Glomerular endothelial cell (primary cell): ENCODE measurements at places on chromosomes 11 and 22. TPM values are rescaled to one million over a fixed set of nuclear protein-coding genes. Genes with fewer than 3 reads are reported as not detected.

Gene GAS2
- total RNA-seq = 0.58 and 0.88 TPM in 2 replicates

GRCh38 chr11:15419696-15420095 lies 305.0 kb downstream of the INSC start:
- no peak for DNase-seq

- no peak for DNase-seq
Observed at GRCh38 chr11:94117871-94118270, 10.8 kb upstream of the PANX1 start.

DNA sequence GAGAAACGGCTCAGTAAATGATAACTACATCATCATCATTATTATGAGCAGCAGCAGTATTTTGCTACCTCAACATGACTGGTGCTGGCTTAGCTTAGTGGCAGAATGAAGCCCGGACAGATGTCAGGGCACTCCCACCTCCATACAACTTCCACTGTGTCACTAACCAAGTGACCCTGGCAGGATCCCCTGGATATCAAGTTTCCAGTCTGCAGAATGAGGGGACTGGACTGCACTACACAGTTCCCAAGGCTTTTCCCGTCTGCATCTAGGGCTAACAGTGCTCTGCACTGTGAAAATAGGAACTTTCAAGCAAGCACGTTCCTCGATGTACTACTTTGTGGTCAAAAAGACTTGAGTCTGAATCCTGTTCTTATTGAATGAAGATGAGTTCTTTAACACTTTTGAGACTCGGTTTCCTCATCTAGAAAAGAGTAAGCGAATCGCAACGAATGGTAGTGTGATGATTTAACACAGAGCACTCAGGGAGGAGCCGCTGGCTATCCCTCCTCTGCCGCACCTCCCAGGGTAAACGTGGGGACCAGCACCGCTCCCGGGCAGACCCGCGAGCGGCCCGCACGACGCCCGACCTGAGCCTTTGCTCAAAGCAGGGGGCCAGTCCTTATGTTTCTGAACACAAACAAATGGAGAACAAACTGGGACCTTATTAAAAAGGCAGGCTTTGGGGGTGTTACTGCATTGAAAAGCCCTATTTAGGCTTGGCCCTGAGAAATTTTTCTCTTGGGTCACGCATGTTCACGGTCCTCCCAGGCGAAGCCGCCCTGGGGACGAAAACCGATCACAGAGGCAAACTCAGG lies 910 bp downstream of the CLTCL1 start:
- DNase-seq = no peak

- no peak for DNase-seq
Observed at GRCh38 chr11:64226507-64227051, 505 bp downstream of the NUDT22 start.

Gene HTR3A
- total RNA-seq = not detected in 2 replicates

Gene MAPK8IP1
- 8.5 and 8.9 TPM in 2 replicates for total RNA-seq

DNA sequence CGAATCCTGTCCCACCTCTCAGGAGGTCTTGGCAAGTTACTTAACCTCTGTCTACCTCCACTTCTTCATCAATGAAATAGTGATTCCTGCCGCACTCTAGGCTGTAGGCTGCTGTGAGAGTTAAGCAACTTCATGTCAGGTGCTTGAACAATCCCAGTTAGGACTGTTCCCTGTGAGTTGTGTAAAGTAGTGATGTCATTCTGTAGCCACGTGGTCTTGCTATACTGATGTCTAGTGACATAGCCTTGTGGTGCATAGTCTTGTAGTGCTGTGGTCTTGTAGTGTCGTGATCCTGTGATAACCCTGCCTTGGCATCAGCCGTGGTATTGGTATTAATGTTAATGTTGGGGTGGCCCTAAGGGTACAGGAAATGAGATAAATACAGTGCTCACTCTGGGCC lies 30.3 kb upstream of the PRR5 start:
- DNase-seq = no peak

Gene CRY2
- 11.2 and 16.0 TPM in 2 replicates for total RNA-seq

Gene SLC22A12
- total RNA-seq = not detected in 2 replicates

DNA sequence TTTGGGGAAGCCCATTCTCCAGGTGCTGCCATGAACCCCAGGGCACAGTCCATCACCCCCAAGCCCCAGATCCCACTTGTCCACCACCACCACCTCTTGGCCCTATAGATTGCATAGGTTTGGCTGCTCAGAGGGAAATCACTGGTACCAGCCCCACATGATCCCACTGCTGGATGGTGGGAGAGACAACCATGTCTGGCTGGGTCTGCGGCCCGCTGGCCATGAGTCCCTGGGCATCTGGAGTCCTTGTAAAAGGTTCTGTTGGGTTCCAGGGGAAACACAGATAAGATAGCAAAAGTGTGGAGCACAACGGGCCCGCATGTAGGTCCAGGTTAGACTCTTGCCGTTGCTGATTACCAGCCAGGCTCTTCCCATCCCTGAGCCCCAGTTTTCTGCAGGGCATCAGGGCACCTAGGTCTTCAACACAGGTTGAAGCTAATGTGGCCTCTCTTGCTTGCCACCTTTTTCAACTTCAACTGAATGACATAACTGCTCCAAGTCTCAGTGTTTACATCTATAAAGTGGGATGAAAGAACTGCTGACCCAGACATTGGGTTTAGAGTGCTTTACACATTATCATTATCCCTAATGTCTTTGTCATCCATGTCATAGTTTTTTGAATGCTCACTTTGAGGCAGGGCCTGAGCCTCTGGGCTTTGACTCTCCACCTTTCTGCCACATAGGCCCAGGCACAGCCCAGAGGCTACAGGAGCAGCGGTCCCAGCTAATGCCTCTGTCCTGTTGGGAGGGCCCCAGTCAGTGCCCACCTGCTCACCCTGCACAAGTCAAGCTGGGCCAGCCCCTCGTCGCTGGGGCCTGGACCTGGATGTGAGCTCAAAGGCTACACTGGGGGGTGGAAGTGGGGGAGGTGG lies 1.0 kb upstream of the TANGO2 start:
- no peak for DNase-seq

DNA sequence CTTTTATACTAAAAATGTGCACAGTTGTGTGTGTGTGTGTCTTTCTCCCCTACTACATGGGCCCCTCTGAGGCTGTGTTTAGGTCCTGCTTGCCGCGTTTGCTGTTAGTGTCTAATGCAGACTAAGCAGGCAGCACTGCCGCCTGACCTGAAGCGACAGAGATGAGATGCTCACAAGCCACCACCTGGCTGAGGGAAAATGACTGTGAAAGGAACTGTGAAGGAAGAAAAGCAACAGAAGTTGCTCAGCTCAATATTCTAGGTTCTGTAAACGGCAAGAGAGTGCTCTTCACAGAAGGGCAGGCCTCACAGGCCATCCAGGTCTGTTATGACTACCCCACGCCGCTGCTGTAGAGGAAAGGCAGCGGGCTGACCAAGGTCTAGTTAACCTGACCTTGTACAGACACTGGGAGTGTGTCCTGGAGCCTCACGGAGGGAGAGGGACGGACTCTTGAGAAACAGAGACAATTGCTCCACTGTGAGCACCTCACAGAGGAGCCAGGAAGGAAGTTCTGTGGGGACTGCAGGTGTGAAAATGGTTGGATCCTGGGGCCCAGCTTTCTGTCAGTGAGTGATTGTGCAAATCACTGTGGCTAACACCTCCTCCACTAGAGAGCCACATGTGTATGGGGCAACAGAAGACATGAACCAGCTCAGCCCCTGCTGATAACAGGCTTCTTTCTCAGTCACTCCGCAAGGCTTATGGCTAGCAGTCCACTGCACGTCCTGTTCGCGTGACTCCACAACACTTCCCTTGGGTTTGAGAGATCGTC lies 31.3 kb upstream of the YPEL1 start:
- no peak for DNase-seq

DNA sequence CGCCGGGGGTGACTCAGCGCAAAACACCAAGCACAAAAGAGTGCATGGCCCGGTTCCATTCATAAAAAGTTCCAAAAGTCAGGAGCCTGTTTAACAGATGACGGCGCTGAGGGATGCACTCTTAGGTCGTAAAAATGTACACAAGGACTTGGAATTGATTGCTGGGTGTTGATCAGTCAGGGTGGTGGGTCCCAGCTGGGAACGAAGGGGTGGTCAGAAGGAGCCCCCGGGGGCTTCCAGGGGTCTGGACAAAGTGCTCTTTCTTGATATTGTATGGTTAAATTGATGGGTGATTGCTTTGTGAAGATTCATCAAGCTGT lies 20.7 kb downstream of the IFITM10 start:
- no peak for DNase-seq

DNA sequence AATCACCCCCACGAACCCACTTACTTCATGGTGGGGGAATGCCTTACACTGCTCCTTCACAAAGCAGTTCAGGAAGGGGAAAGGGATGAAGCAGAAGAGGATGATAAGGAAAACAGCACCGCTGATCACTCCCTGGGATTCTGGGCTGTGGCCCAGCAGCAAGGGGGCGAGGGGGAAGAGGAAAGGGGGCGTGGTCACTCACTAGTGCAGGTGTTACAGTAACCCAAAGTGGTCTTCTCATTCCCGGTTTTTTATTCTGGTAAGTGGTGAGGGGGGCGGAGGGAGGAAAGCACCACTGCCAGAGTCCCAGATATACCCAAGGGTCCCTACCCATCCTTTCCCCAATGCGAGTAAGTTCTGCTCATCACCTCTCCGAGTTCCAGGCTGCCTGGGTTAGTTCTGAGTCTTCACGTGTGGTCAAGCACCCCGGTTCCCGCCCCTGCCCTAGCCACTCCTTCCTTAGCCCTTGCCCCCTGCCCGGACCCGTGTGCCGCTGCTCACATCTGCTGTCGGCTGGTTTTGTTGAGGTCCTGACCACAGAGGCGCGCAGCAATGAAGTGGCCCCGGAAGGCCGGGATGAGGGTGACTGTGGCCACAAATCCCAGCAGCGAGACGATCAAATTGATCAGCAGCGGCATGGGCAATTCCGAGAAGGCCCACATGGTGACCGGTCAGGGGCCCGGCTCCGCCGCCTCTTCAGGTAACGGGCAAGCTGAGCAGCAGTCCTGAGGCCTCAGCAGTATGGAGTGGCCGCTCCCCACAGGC lies 477 bp downstream of the DPAGT1 start:
- no peak for DNase-seq

Gene PATE2
- total RNA-seq = 0.93 TPM in 1 of 2 replicates, not detected in the other

DNA sequence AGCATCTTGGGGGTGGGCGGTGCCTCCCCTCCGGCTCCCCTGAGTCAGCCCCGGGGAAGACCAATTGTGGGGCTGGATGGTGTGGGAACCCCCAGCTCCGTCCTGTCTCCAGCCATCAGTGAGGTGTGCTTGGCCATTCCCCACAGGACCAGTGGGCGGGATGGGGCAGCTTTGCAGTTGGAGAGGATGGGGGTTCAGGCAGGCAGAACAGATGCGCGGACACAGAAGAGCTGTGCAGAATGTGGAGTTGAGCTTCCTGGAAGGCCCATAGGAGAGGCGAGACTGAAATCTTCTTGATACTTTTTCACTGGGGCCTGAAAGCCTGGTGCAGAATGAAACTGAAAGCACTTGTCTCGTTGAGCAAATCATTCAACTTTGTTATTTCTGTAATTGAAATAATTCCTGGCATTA lies 23.8 kb downstream of the PARVB start:
- no peak for DNase-seq

Gene GRM5
- total RNA-seq = 0.05 and 0.47 TPM in 2 replicates

Gene PRG3
- not detected in 2 replicates for total RNA-seq

GRCh38 chr11:129458278-129458677 lies 82.6 kb downstream of the BARX2 start:
- DNase-seq = no peak

Gene WBP2NL
- total RNA-seq = 0.41 and 0.97 TPM in 2 replicates

Gene MYRF
- 6.0 and 10.7 TPM in 2 replicates for total RNA-seq

Gene PATE4
- not detected in 2 replicates for total RNA-seq

DNA sequence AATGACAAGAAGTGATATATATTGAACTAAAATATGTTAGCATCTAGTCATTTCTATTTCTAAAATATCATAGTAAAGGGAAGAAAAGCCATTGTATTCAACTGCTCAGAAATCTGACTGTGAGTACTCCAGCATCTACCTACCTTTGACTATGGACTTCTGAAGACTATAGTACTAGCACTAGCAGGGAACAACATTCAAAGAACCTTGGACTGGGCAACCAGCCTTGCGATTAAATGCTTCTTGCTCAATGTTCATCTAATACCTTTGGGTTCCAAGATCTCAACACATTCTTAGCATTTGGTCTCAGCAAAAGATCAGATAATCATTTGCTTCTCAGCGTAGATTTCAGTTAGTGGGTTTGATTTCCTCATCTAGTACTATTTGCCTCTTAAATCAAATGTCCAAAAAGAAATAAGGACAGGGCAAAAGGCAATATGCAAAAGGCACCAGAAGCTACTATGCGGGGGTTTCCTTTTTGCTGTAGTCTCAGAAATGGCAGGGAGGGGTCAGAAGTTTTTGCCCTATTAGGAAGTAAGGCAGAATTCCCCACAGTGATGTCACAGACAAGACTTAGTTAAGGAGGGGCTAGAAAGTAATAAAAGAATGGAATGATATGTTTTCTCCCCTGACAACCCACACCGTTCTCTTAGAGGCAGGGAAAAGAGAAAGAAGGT lies 80.6 kb downstream of the GAB2 start:
- DNase-seq = no peak

DNA sequence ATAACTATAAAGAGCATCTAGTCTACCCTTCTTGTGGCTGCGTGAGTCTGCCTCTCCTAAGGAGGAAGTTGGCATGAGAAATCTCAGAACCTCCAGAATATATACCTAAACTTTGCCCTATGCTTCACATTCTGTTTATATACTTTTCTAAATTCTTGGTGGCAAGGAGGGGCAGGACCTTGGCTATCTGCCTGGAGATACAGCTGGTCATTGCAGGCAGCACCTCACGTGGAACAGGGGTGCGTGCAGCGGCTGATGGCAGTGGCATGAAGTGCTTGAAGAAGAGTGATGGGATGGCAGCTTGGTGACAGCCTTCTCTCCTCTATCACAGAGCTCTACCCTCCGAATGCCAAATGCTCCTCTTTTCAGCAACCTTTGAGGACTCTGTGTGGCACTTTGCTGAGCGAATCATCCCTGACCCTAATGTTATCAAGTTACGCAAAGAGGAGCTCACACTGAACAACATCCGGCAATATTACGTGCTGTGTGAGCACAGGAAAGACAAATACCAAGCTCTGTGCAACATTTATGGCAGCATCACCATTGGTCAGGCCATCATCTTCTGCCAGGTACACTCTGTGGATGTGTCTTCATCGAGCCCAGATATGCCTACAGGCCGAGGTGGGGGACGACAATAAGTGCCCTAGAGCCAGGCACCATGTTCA lies 12.5 kb downstream of the DDX25 start:
- DNase-seq = no peak

Gene FOLR3
- total RNA-seq = not detected in 2 replicates

DNA sequence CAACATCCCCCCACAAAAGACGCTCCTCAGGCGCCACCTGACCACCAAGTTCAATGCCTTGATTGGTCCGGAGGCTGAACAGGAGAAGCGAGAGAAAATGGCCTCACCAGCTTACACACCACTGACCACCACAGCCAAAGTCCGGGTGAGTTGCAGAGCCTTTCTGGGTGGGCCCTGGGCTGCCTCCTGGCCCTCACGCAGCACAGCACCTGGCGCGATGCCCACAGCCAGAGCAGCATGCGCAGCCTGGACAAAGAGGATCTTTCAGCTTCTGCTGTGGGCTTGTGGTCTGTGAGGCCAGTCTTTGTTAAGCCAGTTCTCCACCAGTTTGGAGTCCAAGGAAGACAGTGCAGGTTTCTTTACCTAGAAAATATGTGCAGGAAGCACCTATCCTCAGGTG lies 21.6 kb downstream of the CYB5R2 start:
- no peak for DNase-seq

GRCh38 chr22:46560696-46561295 lies 23.4 kb upstream of the CELSR1 start:
- DNase-seq = no peak

- no peak for DNase-seq
Observed at GRCh38 chr11:1041936-1042608, 5.6 kb upstream of the MUC6 start.

GRCh38 chr11:64318766-64319761 lies 1.1 kb downstream of the PRDX5 start:
- no peak for DNase-seq

- no peak for DNase-seq
Observed at GRCh38 chr11:5274395-5274794, 4.7 kb upstream of the HBE1 start.
